Peyer's patch (tissue), 4 donors: ENCODE measurements at places on chromosomes 11 and 22. TPM values are rescaled to one million over a fixed set of nuclear protein-coding genes. Genes with fewer than 3 reads are reported as not detected.

DNA sequence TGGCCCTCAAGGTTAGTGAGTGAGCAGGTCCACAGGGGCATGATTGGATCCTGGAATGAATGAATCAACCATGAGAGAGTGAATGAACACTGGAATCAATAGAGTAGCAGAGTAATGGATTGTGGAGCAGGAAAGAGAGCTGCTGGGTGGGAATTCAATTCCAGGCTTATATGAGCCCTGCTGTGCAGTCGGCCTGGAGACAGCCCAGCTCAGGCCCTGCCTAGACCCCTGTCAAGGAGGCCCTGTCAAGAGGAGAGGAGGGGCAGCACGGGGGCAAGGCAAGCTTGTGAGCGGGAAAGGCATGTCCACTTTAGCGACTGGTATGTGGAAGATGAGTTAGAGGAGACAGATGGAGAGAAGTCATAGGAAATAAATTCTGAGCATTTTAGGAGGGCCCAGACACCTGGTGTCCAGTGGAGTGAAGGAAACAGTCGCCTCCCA lies 1.3 kb upstream of the FOLR1 start:
- DNase-seq = no peak

GRCh38 chr11:1906611-1907423 lies 12.7 kb upstream of the TNNT3 start:
- DNase-seq = no peak

DNA sequence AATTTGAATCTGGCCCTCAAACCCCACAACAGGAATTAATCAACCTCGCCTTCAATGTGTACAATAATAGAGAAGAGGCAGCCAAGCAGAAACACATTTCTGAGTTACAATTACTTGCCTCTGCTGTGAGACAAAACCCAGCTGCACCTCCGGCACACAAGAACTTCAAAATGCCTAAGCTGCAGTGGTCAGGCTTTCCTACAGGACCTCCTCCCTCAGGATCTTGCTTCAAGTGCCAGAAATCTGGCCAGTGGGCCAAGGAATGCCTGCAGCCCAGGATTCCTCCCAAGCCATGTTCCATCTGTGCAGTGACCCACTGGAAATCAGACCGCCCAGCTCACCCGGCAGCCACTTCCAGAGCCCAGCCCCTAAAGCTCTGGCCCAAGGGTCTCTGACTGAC lies 3.4 kb upstream of the NDUFC2 start:
- DNase-seq = no peak

HPS5 gene
- total RNA-seq = 45.4 TPM

GRCh38 chr22:35323305-35323704 lies 23.6 kb downstream of the TOM1 start:
- DNase-seq = no peak

GRCh38 chr11:86784241-86784681 lies 16.1 kb upstream of the PRSS23 start:
- no peak for DNase-seq

FOLR1 gene
- total RNA-seq = not detected

- DNase-seq = no peak
These were observed 192.6 kb upstream of the NAV2 start for GRCh38 chr11:19519912-19520641.

GRCh38 chr11:81966340-81966739 lies 767.3 kb downstream of the FAM181B start:
- DNase-seq = no peak

GRCh38 chr11:99268886-99269285 lies 248.1 kb downstream of the CNTN5 start:
- DNase-seq = no peak

DNA sequence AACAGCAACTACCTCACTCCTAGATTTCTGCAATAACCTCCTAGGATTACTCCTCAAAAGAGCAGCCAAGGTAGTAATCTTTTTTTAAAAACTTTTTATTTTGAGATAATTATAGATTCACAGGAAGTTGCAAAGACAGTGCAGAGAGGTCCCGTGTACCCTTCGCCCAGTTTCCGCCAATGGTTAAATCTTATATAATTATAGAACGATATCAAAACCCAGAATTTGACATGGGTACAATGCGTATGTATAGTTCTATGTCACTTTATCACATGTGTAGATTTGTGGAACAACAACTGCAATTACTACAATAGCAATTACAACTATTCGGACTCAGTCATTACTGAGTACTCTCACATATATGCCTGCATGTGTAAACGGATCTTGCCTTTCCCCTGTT lies 94.8 kb upstream of the APOA1 start:
- DNase-seq = no peak

GRCh38 chr22:46229701-46230100 lies 20.4 kb downstream of the CDPF1 start:
- no peak for DNase-seq
